GM23338 (cell line): ENCODE measurements at places on chromosomes 5 and 9. TPM values are rescaled to one million over a fixed set of nuclear protein-coding genes. Genes with fewer than 3 reads are reported as not detected.

DNA sequence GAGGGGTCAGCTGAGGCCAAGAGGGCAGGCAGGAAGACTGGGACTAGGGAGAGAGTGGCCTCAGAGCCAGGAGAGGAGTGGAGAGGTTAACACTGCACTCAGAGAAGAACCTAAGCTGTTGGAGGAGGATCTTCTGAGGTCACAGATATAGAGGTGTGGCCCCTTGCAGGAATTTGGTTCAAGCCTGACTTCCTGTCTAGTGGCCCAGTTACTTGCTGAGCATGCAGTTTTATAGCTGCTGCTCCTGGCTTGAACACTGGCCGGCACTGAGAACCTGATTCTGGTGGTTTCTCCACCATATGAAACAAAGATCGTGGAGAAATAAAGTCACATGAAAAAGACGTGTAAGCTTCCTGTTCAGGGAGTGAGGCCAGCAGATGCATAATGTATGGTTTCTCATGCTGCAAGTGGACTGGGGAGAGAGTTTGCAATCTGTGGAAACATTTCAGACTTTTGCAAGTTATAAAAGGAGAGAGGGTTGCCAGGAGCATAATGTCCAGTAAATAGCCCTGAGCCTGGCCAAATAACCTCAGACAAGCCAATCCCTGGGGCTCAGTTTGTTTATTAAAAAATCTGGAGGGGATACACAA, 82.6 kb downstream of the GALNT10 start:
- H3K4me1 ChIP-seq: peaks cover 3% of the 10 kb centered on the region; the same call in 1 of the 2 replicates
- no peak overlapping the region for H3K27ac ChIP-seq
- H3K4me3 ChIP-seq: no peak overlapping the region
- no peaks in the 10 kb centered on the region for H3K27me3 ChIP-seq

- H3K4me1 ChIP-seq: no peaks in the 10 kb centered on the region
- no peaks in the 10 kb centered on the region for H3K27me3 ChIP-seq
- no peak overlapping the region for H3K27ac ChIP-seq
Measured at GRCh38 chr9:72554221-72554641, 32.8 kb downstream of the TMC1 start.

DNA sequence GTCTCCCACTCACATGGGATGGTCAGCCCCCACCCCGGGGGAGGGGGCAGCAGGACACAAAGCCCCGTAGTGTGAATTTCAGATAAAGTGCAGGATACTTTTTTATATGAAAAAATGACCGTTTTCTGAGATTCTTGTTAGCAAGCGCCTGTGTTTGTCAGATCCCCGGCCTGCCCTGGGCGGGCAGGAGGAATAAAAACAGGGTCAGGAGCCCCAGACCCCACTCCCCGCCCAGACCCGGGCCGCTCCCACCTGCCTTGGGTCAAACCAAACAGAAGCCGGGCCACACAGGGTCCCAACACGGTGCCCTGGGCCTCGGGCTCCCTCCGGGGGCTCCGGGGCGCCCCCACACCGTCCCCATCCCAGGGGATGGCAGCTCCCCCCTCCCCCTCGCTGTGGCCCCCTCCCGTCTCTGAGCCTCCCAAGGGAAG, 13.5 kb upstream of the NRARP start:
- no peaks in the 10 kb centered on the region for H3K36me3 ChIP-seq
- no peak for DNase-seq
- H3K4me3 ChIP-seq: peak overlapping the region; percentile 52; the same call in 1 of the 2 replicates
- H3K27me3 ChIP-seq: no peaks in the 10 kb centered on the region
- H3K4me1 ChIP-seq: peaks cover 19% of the 10 kb centered on the region; the same call in 1 of the 2 replicates
- no peak overlapping the region for H3K27ac ChIP-seq

DNA sequence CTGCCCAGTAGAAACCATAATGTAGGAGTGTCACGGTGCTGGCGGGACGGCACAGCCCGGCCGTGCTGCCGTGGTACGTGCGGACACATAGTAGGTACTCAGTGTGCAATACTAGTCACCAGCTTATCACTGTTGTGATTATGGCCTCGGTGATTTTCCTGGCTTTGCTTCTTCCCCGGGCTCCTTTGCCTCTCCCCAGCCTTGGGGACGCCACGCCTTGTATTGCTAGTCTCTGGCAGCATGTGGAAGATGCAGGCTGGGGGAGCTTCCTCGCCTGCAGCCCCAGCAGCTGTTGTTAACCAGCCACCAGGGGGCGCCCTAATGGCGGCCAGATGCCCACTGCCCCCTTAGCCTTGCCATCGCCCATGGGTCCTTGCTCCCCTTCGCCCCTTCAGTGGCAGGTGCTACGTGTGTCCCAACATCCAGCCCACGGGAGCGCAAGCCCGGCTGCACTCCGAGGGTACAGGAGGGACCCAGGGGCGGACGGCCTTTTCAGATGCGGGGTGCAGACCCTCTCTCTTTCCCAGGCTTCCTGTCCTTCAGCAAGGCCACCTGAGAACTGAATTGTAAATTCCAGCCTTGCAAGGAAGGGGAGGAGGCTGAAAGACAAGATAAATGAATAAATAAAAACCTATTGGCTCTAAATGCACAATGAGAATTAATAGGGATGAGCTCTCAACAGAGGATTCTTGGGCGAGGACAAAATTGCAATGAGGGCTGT, 8.0 kb downstream of the NTNG2 start:
- H3K4me1 ChIP-seq: peaks cover 6% of the 10 kb centered on the region; the same call in 1 of the 2 replicates
- peak; percentile 88 for DNase-seq
- no peaks in the 10 kb centered on the region for H3K36me3 ChIP-seq
- H3K27me3 ChIP-seq: peaks cover 17% of the 10 kb centered on the region
- no peak overlapping the region for H3K27ac ChIP-seq

DNA sequence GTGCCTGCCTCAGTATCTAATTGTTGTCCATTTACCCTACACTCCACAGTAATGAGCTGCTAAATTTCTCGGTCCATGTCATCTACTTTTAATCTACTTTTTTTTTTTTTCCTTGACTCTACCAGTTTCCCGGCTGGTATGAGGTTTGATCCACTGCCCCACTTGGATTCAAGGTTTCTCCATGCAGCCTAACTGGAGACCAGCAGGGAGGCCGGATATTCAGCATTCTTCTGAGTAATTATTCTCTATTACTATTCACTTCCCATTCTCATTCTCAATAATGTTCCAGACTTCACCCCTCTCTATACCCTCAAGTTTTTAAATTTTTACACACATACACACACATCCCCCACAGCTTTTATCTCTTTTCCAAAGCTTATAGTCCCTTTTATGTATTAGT, 51.0 kb upstream of the SUSD1 start:
- no peaks in the 10 kb centered on the region for H3K4me1 ChIP-seq
- H3K27me3 ChIP-seq: no peaks in the 10 kb centered on the region
- no peak overlapping the region for H3K4me3 ChIP-seq
- no peak overlapping the region for H3K27ac ChIP-seq
- DNase-seq: no peak

- H3K36me3 ChIP-seq: no peaks in the 10 kb centered on the region
- peak; percentile 73 for DNase-seq
- peaks cover 23% of the 10 kb centered on the region for H3K27me3 ChIP-seq
- H3K4me1 ChIP-seq: no peaks in the 10 kb centered on the region
Measured at GRCh38 chr9:21392270-21392669, 7.1 kb upstream of the IFNA2 start.

DNA sequence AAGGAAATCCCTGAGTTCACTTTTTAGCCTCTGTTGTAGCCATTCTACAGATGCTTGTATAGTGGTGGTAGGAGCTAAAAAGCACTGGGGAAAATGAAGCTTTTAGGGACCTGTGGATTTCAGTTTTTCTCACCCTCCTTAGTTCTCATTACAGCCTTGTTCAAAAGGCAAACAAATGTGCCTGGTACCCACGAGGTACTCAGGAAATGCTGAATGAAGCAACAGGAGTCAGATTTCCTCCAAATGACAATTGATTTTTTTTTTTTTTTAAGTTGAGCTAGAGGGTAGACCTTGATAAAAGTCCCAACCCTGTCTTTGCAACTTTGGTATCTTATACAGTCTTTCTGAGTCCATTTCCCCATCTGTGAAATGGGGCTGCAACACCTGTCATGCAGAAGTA, 21.3 kb upstream of the TMOD1 start:
- no peaks in the 10 kb centered on the region for H3K27me3 ChIP-seq
- H3K4me3 ChIP-seq: no peak overlapping the region

- H3K36me3 ChIP-seq: no peaks in the 10 kb centered on the region
- H3K27ac ChIP-seq: 0 out of 2 replicates have a peak within 1 kb of the TSS, but pooled peaks have one; percentile 9
- peaks cover 24% of the 10 kb centered on the region for H3K4me1 ChIP-seq
- DNase-seq: peak; percentile 96
- peaks cover 22% of the 10 kb centered on the region for H3K27me3 ChIP-seq
- H3K4me3 ChIP-seq: peak within 1 kb of the TSS; percentile 92
Measured at GRCh38 chr5:148826053-148826738, at the start of gene ADRB2. Gene ADRB2 (plus strand): TSS chr5:148826611. CDS start chr5:148826832, 221 bp downstream.

- no peaks in the 10 kb centered on the region for H3K27me3 ChIP-seq
- H3K27ac ChIP-seq: no peak overlapping the region
- peak; percentile 68 for DNase-seq
- H3K4me3 ChIP-seq: no peak overlapping the region
- H3K4me1 ChIP-seq: peaks cover 14% of the 10 kb centered on the region; the same call in 1 of the 2 replicates
Measured at GRCh38 chr5:101995585-101995984, 300.5 kb downstream of the SLCO4C1 start.

- H3K36me3 ChIP-seq: no peaks in the 10 kb centered on the region
- DNase-seq: no peak
- no peak overlapping the region for H3K4me3 ChIP-seq
- H3K4me1 ChIP-seq: no peaks in the 10 kb centered on the region; the same call in 1 of the 2 replicates
- no peaks in the 10 kb centered on the region for H3K27me3 ChIP-seq
Measured at GRCh38 chr9:75985515-75985914, 95.0 kb downstream of the PCSK5 start.

DNA sequence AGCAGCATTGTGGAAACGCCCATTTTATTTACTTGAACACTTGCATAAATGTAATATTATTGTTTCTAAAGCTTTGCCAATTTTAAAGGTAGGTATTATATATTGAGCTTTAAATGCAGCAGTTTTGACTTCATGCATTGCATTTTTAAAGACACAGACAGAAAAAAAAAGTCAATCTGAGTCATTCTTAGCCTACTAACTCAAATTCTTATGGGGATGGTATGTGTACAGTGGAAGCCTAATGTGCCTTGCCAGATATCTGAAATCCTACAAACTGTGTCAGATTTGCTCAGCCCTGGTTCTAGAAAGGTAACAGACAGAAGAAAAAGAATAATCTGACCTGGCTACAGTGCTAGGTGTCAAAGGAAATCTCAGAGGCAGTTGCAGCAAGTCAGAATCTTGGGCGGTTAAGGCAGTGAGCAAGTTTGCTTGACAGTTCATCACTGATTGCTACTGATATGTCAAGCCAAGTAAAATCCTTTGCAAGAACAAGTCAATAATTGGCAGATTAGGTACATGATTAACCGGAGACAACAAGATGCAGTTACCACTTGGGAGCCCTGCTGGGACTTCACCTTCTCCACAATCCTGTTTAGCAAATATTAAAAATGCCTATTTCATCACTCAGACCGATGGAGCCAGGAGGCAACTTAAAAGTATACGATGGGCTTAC, 224.8 kb upstream of the WWC1 start:
- DNase-seq: no peak
- H3K4me1 ChIP-seq: no peaks in the 10 kb centered on the region
- H3K27ac ChIP-seq: no peak overlapping the region
- H3K36me3 ChIP-seq: no peaks in the 10 kb centered on the region
- H3K27me3 ChIP-seq: no peaks in the 10 kb centered on the region
- no peak overlapping the region for H3K4me3 ChIP-seq

The PLPP7 gene
- 2.4 and 4.4 TPM in 2 replicates for total RNA-seq

The TTC16 gene
- not detected in 2 replicates for total RNA-seq

The SLC27A6 gene
- 3.4 and 4.8 TPM in 2 replicates for total RNA-seq

The PCDHA6 gene
- total RNA-seq: 4.6 and 5.2 TPM in 2 replicates

The ROR2 gene
- total RNA-seq: 15.5 and 18.8 TPM in 2 replicates
